ENCODE measurements at places on chromosomes 1 and 21.

DNA sequence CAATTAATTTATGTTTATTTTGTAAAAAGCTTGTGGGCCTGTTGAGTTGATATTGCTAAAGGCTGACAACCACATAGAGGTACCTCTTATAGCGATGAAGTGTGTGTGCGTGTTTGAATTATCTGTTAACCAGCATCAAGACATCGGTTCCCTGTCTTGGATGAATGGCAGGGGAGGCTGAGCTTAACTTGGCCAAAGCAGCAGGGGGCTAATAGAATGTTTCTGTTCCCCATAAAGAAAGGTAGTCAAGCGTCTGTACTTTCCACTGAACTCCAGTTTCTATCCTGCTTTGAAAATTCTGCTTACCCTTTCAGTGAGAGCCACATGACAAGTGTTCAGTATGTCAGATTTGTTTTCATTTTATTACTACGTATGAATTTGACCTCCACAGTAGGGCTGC, 63.0 kb downstream of the ROR1 start:
- no peak for DNase-seq

GRCh38 chr1:59105548-59106507, 191.1 kb upstream of the FGGY start:
- DNase-seq, result no peak

- no peak for DNase-seq
Observed at GRCh38 chr1:28136922-28137613, 39.4 kb downstream of the PTAFR start.

DNA sequence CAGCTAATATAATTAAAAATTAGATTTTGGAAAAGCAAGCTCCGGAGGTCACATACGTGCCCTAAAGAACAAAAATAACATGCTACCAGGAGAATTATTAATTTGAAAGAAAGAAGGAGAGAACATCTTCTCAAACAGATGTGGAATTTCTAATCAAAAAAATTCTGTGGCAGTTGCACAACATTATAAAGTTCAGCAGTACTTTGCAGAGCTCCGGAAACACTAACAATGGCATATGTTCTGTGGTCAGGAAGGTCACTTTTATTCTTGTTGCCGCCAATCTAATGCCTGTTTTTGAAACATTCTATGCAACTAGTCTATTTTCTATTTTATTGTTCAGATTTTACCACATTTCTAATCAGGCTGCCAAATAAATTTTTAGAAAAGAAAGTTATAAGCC, 186.8 kb downstream of the SMYD3 start:
- no peak for DNase-seq

GRCh38 chr1:8767006-8767405, 50.4 kb downstream of the RERE start:
- DNase-seq, result no peak

DNA sequence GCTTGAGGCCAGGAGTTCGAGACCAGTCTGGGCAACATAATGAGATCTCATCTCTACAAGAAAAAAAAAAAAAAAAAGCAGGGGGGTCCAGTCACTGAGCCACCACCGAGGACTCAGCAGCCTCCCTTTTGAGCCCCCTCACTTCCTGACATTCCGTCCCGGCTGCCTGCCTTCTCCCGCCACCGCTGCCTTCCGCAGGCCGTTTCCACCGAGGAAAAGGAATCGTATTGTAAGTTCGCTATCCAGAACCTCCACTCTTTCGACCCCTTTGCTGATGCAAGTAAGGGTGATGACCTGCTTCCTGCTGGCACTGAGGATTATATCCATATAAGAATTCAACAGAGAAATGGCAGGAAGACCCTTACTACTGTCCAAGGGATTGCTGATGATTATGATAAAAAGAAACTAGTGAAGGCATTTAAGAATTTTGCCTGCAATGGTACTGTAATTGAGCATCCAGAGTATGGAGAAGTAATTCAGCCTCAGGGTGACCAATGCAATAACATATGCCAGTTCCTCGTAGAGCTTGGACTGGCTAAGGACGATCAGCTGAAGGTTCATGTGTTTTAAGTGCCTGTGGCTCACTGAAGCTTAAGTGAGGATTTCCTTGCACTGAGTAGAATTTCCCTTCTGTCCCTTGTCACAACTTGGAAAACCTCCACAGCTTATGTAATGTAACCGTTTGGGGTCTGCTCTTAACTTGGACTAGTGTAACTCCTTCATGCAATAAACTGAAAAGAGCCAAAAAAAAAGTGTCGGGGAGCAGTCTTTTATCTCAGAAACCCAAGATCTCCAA, 55.6 kb downstream of the GLUL start:
- DNase-seq, result no peak

- DNase-seq, result no peak
Observed at GRCh38 chr1:191460234-191460633, 698.0 kb upstream of the RGS18 start.

GRCh38 chr1:111565079-111565478, 54.5 kb upstream of the RAP1A start:
- DNase-seq, result no peak

- DNase-seq, result no peak
Observed at GRCh38 chr21:37183749-37184148, 83.4 kb downstream of the VPS26C start.

DNA sequence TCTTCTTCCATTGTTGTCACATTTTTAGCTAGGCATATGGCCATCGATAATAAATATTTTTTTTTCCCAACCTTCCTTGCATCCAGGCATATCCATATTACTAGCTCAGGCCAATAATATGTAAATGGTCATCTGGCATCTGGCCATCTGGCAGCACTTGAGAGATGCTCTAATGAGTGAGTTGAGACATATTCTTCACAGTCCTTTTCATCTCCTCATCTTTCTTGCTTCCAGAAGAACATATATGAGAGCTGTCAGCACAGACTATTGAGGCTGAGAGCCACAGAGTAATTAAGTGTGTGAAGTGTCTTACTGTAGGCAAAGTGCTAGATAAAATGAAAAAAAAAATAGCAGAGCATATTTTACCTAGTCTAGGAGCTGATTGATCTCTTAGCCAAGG, 628.4 kb upstream of the TMPRSS15 start:
- no peak for DNase-seq

- no peak for DNase-seq
Observed at GRCh38 chr1:117275055-117275454, 64.3 kb upstream of the VTCN1 start.

DNA sequence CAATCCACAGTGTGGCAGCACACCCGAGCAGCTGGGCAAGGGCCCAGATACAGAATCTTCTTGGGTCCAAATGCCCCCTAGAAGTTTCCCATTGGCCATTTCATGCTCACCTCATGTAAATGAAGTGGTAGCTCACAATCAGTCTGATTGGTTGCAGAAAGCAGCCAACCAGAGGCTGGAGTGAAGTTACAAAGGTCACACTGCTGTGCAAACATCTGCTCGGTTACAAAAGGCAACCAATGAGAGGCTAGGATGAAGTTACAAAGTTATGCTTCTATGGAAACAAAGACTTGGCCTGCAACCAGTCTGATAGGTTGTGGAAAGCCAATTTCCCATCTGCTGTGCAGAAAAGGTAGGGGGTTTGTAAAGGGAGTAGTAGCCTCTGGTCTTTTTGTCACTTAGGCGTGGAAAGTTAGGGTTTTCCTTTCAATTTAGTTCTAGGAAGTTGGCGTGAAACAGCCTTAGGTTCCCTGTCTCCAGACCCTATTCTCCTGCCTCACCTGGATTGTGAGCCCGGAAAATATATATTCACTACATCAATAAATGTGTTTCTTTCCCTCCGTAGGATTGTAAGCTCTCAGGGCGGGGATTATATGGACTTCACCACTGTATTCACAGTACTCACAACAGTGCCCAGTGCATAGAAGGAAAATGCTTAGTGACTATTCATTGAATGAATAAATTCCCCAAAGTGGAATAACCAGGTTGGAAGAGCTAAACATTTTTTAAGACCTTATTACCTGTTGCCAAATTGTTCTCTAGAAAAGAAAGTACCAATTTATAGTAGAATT, 91.9 kb downstream of the URB2 start:
- DNase-seq, result no peak

DNA sequence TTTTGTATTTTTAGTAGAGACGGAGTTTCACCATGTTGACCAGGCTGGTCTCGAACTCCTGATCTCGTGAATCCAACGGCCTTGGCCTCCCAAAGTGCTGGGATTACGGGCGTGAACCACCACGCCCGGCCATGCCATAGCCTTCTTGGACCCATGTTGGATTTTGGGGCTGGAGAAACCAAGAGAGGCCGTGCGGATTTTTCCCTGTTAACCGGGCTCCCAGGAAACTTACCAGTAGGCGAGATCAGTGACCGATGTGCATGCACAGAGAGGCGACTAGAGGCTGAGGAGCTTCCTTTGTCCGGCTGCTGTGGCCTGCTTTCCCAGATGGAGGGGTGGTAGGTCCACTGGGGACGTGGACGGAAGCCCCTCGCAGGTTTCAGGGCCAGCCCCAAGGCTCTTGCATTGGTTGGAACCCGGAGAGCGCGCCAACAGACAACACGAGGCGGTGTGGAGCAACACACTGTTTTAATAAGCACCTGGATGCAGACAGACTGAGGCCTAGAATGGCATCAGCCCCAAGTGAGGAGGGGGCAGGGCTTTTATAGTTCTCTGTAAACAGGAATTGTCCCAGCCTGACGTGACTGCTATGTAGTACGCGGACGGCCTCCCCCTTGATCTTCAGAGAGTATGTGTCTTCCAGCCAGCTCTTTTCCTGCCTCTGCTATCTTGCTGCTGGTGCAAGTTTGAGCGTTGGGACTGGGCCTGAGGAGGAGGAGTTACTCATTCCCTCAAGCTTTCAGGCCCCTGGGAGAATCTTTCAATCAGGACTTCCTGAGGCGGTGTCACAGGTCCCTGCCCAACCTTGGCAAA, at the start of gene ERVH48-1:
ERVH48-1 (minus strand) TSS at position 517 of the 813 bp plus-strand sequence. CDS start 6,624 bp downstream, outside the sequence.
- DNase-seq, result no peak

- DNase-seq, result no peak
Observed at GRCh38 chr21:46285206-46285661, at the start of gene MCM3AP. Gene MCM3AP (minus strand): TSS chr21:46285611. CDS start chr21:46285286, 325 bp downstream.

DNA sequence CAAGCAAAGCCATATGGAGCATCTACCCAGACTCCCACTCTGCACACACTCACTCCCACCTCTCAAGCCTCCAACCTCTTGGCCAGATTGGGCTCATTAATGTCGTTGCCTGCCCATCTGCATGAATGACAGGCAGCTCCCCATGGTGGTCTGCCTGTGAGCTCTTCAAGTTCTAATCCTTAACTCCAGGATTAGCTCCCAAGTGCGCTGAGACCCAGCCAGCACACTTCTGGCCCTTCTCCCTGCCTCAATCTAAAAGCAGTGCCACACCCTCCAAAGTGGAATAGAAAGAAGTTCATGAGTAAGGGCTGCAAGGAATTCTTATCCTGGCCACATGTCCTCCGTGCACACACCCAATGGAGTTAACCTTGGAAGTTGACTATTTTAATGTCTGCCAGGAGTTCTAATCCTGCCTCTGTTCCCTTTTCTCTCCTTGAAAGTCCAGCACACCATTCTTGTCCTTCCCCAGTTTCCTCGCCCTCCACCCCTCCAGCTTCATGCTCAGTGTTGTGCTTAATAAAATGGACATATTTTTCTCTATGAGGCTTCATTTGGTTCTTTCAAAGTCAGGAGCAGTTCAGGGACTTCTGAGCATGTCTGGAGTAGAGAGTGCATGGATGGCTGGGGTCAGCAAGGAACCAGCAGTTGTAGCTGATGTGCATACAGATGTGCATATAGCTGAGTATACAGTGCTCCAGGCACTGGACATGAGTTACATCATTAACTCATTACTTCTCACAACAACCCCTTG, 30.1 kb downstream of the CAMK1G start:
- DNase-seq, result no peak
